ENCODE measurements at places on chromosomes 12 and 14.

DNA sequence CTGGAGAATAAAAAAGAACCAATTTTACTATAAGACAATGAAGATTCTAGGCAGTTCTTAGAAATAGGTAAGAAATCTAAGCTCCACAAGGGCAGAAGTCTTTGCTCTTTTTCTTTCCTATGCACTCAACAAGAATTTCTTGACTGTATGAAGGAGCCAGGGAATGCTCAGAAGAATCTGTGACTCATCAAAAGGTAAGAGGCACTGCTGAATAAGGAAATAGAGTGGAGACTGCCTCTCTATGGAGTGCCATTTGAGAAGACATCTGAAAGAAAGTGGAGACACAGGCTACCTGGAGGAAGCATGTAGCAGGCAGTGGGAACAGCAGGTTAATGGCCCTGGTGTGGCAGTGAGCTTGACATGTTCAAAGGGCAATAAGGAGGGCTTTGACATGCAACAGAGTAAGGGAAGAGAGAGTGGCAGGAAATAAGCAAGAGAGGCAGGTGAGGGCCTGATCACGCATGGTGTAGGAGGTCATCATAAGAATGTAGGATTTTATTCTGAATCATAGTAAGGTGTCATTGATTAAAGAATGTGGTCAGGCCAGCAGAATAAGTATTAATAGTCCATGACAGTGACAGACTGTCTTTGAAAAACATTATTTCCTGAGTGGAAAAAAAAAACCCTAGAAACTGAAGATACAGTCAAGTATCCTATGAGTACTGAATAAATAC, 446.7 kb upstream of the GARIN6 start:
- no peak for DNase-seq

DNA sequence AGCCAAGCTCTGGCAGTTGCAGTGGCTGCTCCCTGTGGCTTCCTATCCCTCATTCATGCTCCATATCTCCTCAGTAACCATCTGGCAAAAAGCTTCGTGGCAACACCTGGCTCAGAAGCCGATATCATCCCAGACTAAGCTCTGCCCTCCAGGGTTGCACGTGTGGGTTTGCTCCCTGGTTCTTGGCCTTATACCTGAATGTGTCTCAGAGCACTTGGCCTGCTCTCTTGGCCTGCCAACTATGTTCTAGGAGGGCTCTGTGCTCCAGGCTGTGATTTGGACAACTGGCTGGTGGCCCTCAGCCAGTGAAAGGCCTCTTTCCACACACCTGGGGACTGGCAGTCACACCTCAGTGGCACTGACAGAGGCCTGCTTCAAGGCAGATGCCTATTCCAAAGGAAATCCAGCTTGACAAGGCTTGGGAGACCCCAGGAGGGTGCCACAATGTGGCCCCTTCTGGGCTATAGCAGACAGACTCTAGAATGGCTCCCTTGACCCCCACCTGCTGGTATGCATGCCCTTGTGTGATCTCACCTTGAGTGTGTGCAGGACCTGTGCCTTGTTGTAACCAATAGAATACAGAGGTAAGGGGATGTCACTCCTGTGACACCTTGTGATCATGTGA, 10.5 kb downstream of the PLD4 start:
- DNase-seq = no peak

DNA sequence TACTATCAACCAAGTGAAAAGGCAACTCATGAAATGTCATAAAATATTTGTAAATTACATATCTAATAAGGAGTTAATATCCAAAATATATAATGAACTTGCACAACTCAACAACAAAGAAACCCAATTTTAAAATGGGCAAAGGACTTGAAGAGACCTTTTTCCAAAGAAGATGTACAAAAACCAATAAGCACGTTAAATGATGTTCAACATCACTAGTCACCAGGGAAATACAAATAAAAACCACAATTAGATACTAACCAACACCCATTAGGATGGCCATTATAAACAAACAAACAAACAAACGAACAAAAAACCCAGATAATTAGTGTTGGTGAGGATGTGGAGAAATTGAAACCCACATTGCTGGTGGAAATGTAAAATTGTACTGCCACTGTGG, 92.3 kb upstream of the ARID2 start:
- DNase-seq = no peak

- no peak for DNase-seq
These were observed 652.5 kb downstream of the C12orf50 start for GRCh38 chr12:87376722-87377121.

- DNase-seq = no peak
These were observed 148.0 kb downstream of the PDZRN4 start for GRCh38 chr12:41336041-41336549.

DNA sequence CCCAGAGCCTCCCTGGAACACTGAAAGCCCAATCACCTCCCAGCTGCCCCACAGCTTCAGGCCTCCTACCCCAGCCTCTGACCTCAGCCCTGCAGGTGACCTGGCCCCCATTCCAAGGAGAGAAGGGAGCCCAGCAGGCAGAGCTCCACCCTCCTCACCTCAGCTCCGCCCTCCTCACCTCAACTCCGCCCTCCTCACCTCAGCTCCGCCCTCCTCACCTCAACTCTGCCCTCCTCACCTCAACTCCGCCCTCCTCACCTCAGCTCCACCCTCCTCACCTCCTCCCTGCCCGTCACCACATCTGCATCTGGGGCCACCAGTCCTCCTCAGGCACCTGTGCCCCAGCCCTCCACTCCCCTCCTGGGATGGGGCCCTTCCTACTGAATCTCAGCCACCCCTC, 112.2 kb upstream of the SFSWAP start:
- DNase-seq = no peak

DNA sequence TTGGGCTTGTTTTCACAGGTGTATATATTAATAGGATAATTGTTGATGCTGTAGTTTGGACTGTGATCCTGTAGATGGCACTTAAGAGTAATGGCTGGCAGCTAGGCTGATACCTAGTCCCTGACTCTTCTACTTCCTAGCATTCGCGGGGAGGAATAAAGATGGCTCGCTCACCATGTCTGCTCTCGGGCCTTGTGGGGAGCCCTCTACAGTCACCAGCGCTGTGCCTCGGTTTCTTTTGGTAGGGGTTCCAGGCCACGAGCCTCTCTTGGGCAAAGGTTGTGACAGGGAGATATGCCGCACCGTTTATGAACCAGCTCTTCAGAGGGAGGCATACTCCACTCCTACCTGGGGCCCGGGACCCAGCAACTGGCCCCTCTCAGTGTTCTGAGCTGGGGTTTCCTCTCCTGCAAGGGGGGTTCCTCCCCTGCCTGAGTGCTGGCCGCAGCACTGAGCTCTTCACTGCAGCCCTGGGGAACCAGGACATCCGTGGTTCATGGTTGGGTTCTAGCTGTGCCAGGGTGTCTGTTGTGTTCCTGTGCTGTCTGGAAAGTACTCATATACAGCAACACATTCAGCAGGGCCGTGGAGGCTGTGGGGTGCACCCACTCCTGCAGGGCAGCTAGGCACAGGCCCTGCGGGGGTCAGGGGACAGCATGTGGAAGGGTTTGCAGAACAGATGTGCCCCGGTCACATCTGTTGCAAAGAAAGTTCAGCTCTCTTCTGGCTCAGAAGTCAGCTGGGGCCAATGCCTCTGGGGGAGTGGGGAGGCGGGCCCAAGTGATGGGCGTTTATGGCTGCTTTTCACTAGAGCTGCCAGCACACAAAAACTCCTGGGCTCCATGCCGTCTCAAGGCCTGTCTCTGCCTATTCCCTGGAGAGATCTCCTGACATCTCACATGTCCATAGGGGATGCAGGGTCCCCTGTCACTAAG, 147.9 kb downstream of the PPFIA2 start:
- no peak for DNase-seq

DNA sequence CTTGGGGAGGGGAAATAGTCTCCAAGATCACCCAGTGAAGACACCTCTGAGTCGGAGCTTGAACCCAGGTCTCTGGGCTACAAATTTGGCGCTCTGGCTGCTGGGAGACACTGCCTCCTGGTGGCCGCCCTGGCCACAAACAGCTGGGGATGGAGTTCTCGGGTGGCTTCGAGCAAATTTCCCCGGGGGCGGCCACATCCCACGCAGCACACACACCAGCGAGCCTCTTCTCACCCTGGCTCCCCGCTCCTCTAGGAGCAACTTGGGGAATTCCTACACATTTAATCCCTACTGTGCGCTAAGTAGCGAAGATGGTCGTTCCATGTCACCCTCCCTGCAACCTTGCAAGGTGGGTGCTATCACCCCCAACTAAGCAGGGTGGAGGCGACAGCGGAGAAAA, 66.2 kb upstream of the BEGAIN start:
- DNase-seq = no peak

DNA sequence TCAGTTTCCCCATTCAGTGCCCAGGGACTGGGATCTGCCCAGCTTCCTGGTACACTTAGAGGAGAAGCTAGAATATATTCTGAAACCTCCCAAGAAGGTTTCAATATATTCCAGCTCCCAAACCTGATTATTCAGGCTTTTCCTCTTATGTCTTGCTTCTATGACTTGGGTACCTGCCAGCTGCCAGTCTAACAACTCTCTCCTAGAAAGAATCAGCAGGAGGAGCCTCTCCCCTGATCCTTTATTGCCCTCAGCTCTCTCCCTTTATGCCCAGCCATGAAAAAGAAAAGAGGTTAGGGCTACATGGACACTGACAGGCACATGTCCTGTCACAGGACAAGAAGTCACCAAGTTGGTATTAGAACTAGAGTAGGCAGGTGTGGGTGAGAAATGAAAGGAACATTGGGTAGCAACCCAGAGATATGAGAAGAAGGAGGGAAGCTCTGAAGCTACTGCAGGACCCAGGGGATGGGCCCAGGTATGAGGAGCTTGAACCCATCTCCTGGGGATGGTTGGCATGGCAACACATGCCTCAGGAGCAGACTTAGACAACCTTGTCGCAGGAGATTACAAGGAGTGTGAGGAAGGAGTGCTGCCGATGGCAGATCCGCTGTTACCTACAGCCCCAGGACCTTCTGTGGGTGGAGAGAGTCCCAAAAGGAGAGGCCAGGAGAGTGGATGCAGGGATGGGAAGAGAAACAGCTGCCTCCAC, 2.0 kb upstream of the CACNB3 start:
- peak; percentile 54 for DNase-seq

DNA sequence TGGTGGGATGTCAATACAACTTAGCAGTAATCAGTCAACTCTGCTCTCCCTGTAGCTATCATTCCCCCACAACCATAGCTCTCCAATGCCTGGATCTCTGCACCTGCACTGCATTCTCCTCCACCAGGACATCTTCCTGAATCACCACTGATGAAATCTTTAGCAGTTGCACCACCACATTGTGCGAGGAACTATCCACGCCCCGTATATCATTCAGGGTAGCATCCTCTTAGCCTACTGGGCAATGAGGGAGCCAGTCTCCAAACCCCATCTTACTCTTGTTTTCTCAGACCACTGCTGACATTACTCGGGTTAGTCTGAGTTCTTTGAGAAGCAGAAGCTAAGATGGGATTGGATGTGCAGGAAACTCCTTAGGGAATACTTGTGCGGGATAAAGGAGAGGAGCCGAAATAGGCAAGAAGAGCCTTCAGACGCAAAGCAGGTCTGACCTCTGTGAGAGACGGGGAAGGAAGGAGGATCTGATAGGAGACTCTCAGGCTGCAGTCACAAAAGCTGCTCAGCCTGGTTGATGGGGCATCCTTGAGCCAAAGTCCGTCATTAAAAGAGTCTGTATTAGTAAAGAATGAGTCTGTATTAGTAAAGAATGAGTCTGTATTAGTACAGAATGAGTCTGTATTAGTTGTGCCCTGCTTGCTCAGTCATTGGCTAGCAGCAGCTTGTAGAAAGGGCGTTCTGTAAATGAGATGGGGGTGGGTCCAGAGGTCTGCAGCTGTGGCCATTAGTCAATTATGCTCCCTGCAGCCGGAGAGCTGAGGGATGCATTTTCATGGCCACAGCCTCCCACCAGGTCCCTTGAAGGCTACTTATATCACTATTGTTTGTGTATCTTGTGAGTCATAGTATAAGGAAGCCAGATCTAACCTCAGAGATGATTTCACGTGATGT, 49.6 kb upstream of the RASSF3 start:
- no peak for DNase-seq

DNA sequence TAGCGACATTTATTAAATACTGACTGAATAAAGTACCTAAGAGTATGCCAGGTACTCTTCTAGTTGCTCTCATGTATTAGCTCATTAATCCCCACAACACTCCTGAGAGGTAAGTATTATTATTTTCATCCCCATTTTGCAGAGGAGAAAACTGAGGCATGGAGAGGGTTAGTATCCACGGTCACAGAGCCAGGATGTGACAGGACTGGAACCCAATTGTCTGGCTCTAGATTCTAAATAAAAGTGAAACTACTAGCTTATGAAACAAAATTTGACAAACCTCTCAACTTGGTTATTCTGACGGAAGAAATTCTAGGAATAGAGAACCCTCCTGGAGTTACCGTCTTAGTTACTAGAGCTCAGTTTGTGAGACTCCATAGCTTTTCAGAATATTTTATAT, 112.2 kb downstream of the CHST11 start:
- DNase-seq = no peak

- no peak for DNase-seq
These were observed 17.5 kb downstream of the MARK3 start for GRCh38 chr14:103402695-103403094.

DNA sequence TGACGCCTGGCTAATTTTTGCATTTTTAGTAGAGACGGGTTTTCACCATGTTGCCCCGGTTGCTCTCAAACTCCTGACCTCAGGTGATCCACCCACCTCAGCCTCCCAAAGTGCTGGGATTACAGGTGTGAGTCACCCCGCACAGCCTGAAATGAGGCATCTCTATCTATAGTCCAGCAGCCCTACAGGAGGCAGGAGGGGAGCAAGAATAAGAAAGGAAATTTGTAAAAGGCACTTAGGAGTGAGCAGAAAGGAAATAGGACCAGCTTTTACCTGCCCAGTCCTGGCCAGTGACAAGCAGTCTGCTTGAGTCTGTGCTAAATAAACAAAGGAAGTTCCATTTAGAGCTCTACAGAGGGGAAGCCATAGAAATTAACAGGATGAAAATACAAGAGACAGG, 15.0 kb upstream of the PSMA6 start:
- no peak for DNase-seq

GRCh38 chr14:76212242-76212641, 60.5 kb downstream of the GPATCH2L start:
- DNase-seq = no peak

DNA sequence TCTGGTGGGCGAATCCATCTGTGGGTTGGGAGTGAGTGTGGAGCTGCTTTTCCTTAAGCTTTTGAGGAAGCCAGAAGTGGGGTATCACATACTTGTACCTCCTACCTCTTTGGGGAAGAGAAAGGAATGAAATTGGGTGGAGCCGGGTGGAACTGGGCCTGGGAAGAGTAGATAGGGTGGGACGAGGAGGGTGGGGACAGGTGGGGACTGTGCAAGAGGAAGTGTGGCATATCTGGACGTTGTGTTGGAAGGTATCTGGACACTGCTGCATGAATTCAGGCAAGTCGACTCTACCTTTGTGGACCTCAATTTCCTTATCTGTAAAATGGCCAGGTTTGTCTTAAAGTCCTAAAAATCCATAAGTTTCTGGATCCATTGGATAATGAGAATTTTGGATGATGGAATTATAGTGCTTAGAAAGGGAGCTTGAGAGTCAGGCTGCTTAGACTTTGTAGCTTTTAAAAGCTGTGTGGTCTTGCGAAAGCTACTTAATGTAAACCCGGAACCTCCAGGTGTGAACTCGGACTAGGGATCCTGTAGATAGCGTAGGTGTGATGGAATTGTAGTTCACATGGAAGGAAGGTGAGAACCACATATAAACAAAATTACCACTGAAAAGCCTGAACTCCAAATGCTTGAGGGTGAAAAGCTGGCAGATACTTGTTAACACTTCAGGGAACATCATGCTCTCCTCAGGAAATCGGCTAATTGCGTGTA, 2.1 kb downstream of the VRTN start:
- peak; percentile 43 for DNase-seq

Data from small intestine (tissue), 16 donors.